ENCODE measurements at places on chromosomes 3 and 15. TPM values are rescaled to one million over a fixed set of nuclear protein-coding genes. Genes with fewer than 3 reads are reported as not detected.

- DNase-seq, result no peak
These were observed 822.4 kb upstream of the CADM2 start for GRCh38 chr3:84136425-84136824.

DNA sequence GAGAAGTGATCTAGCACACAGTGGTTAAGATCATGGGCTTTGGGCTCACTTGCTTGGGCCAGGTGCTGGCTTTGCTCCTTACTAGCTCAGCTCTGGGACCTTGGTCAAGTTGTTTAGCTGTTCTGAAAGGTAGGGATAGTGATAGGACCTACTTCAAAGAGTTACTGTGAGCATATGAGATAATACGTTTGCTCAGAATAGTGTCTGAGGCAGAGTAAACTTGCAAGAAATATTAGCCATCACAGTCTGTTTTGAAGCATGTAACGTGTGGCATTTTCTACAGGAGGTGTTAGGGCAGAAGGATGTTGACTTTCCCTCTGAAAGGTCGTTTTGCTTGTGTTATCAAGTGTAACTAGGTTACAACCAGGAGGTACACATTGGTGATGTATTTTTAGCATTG lies 34.5 kb upstream of the NFKBIZ start:
- DNase-seq, result no peak

DNA sequence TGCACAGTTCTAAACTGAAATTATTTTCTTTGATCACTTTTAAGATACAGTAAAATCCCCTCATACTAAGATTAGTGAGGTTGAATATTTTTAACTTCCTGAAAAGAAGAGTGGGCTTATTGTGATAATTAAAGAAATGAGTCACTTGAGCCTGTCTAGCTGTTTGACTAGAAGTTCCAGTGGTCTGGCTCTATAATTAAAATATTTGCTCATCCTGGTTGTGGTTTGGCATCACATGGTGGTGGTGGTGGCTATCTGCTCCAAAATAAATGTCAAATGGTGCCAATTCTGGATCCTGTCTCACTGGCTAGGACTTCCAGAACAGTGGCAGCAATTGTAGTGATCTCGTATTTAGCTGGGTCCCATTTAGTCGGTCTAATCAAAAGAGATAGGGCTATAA lies 8.6 kb upstream of the TEX9 start:
- DNase-seq, result no peak

The CHRNA7 gene
- 1.5 TPM for total RNA-seq

The SYNPR gene
- total RNA-seq, result 5.3 TPM

GRCh38 chr3:102000620-102001209 lies 151.4 kb downstream of the NFKBIZ start:
- no peak for DNase-seq

- no peak for DNase-seq
These were observed 43.9 kb upstream of the CLRN1 start for GRCh38 chr3:151016478-151016795.

DNA sequence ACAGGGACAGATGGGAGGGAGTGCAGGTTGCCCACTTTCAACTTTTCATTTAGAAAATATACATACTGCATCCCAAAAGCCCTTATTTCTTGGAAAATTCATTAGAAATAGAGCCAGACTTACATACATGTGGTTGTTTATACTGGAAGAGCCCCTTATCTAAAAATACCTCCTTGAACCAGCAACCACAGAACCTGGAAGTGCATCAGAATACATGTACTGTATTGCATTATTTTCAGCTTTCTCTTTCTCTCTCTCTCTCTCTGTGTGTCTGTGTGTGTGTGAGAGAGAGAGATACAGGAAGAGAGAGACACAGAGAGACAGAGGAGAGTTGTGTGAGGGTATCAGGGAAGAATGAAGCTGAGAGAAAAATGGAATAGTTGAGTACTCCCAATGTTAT lies 29.5 kb upstream of the LSAMP start:
- no peak for DNase-seq

DNA sequence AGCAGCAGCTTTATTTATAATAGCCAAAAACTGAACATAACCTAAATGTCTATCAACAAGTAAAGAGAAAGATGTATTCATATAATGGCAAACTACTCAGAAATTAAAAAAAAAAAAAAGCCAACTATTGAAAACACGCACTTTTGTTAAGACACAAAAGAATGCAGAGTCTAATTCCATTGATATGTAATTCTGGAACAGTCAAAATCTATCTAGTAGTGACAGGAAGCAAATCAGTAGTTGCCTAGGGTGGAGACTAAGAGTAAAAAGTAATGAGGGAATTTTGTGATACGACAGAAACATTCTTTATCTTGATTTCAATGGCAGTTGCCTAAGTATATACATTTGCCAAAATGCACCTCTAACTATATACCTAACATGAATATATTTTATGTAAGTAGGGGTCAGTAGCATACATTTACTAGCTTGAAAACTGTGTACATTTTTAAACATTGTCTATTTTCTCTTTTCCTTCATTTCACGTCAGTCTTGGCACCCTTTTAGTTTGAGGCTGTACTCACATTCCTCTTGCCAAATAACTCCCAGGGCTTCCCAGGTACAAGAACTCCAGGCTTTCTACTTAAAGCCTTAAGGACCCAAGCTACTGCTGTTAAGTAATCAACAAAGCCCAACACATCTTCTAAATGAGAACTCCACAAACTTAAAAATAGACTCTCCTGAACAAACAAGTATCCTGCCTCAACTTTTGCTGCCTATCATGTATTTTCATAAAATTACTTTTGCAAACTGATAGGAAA lies 54.7 kb downstream of the ADAM10 start:
- DNase-seq, result no peak

The OR5K2 gene
- total RNA-seq, result not detected

DNA sequence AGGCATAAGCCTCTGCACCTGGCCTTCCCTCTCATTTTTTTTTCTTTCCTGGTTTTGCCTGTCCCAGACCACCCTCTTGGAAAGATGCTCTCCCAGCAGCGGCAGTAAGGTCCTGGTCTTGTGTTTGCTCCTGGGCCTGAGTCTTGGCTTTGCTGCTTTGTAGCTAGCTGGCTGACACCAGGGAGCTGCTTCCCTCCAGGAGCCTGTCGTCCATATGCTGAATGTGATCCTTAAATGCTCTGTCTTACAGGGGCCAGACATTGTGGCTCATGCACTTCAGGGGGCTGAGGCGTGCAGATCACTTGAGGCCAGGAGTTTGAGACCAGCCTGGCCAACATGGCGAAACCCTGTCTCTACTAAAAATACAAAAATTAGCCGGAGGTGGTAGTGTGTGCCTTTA lies 17.2 kb downstream of the FLNB start:
- no peak for DNase-seq

- DNase-seq, result no peak
These were observed 19.8 kb downstream of the LARP6 start for GRCh38 chr15:70833861-70834765.

The KCNAB1 gene
- total RNA-seq, result 2.6 TPM

GRCh38 chr3:143306407-143306806 lies 186.8 kb downstream of the CHST2 start:
- no peak for DNase-seq

DNA sequence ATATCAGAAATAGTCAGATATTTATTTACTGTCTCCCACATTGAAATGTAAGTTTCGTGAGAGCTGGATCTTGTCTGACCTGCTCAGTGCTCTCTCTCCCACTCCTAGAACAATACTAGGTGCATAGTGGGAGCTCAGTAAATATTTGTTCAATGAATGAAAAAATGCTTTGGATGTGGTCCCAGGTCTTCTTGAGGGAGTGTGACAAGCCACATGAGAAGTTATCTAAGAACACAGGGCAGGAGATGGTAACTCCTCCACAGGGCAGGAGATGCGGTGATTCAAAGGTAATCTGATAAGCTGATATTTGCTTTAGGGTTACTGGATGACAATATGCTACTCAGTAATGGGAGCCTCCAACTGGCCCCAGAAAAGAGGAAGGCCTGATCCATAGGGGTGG lies 25.8 kb upstream of the PLA2G4E start:
- no peak for DNase-seq

GRCh38 chr3:73727854-73728253 lies 103.1 kb upstream of the PDZRN3 start:
- no peak for DNase-seq

DNA sequence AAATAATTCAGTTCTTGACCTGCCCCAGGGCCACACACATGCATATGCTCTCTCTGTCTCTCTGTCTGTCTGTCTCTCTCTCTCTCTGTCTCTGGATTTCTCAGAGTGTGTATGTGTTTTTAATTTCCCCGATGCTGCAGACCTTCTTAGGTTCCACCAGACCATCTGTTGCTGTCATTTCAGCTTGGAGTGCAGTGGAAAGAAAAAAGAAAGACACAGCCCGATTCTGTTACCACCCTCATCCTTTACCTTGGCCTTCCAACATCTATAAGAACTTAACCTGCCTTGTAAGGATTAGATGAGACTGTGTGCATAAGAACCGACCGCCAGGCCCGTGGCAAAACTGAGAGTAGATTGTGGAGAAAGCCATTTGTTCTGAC lies 9.7 kb upstream of the PGPEP1L start:
- DNase-seq, result no peak

The BNC1 gene
- 3.0 TPM for total RNA-seq

DNA sequence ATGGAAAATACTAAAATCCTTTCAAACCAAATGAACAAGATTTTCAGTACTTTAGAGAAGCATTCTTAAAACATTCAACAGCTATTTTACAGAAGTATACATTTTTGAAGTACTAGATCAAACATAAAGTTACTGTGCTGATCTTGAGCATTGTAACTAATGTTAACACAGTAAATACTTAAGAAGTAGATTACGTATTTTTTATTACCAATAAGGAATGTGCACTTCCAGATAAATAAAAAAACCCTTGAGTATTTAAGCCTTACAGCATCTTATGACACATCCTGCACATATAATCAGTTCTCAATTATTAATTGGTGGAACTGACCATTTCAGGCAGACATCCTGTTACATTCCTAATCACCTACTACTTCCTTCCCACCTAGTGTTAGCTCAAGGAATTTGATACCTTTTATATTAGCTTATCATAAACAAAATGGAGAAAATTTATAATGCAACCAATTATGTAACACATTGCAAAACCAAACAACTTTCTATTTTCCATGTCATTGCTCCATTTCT lies 32.8 kb downstream of the COPS2 start:
- no peak for DNase-seq

The GABRB3 gene
- 56.8 TPM for total RNA-seq

- no peak for DNase-seq
These were observed at the start of gene WNT7A for GRCh38 chr3:13879946-13880810. WNT7A (minus strand) TSS chr3:13880071; CDS start chr3:13879816, 255 bp downstream.

DNA sequence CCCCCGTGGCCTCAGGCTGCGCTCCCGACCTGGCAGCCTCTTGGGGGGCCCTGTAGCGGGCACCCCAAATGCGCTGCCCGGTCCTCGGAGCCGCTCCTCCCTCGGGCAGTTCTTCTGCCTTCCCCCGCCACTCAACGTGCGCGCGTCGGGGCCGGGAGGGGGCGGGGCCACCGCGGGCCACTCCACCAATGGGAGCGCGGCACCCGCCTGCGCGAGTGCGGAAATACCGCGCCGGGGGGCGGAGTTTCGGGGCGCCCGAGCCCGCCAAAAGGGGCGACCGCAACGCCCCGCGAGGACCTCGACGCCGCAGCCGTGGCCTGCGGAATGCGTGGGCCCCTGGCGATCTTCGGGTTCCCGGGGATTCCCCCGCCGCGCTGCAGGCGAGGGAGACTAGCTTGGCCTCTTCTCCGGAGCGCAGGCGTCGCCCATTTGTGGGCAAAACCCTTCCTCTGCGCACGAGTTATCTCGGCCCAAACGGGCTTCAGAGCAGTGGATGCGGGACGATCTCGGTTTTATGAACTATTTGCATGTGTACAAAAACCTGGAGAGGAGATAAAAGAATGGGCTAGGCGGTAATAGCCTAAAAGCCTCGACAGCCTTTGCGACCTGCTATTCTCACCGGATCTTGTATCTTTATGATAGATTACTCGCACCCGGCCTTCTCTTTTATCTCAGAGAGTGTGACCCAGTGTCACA lies at the start of gene TASOR:
TASOR (minus strand) TSS at position 144 of the 696 bp plus-strand sequence. CDS start 259 bp downstream, outside the sequence.
- peak; percentile 89 for DNase-seq

GRCh38 chr15:23497710-23498111 lies 50.7 kb upstream of the GOLGA6L2 start:
- DNase-seq, result no peak

The KBTBD8 gene
- total RNA-seq, result 6.3 TPM

DNA sequence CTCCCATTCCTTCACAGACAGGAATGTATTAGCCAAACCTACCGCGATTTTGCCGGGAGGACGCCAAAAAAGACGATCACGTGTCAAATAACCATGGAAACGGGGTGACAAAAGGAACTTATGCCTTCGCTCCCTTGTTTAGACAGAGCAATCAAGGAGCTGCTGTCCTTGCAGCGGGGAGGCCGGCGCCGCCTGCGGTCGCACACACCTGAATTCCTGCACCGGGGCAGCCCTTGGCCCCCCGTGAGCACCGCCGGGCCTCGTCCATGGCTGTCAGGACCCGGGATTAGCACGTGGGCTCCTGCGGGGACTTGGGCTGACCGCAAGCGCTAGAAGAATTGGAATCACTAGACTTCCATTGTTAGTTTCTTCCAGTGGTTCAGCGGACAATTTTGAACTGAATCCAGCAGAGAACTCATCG lies 193.1 kb downstream of the SHQ1 start:
- DNase-seq, result no peak

The PPP2R3A gene
- total RNA-seq, result 60.1 TPM

The LDHAL6B gene
- not detected for total RNA-seq

GRCh38 chr3:178345944-178346343 lies 190.3 kb upstream of the KCNMB2 start:
- DNase-seq, result no peak

The ATP13A3 gene
- total RNA-seq, result 182 TPM

The CYP19A1 gene
- total RNA-seq, result 0.86 TPM

- DNase-seq, result no peak
These were observed 14.4 kb downstream of the POLR2M start for GRCh38 chr15:57720867-57721266.
